H4 (cell line): ENCODE measurements at places on chromosomes 7 and 10. TPM values are rescaled to one million over a fixed set of nuclear protein-coding genes. Genes with fewer than 3 reads are reported as not detected.

The CDHR3 gene
- total RNA-seq: 0.58 and 1.7 TPM in 2 replicates

The OR2F1 gene
- total RNA-seq: not detected in 2 replicates

The PLAC9 gene
- total RNA-seq: not detected in 2 replicates

The NRG3 gene
- total RNA-seq: not detected in 2 replicates

The C7orf33 gene
- total RNA-seq: not detected in 2 replicates

The TMEM139 gene
- 0.62 and 1.2 TPM in 2 replicates for total RNA-seq

The HECTD2 gene
- total RNA-seq: 5.0 and 5.7 TPM in 2 replicates

The HOGA1 gene
- total RNA-seq: 0.97 and 1.3 TPM in 2 replicates

The LBX1 gene
- not detected in 2 replicates for total RNA-seq

The DOCK1 gene
- 28.9 and 34.4 TPM in 2 replicates for total RNA-seq

The KCND2 gene
- total RNA-seq: 0.04 and 0.19 TPM in 2 replicates

The NEURL1 gene
- total RNA-seq: 0.10 and 0.72 TPM in 2 replicates

DNA sequence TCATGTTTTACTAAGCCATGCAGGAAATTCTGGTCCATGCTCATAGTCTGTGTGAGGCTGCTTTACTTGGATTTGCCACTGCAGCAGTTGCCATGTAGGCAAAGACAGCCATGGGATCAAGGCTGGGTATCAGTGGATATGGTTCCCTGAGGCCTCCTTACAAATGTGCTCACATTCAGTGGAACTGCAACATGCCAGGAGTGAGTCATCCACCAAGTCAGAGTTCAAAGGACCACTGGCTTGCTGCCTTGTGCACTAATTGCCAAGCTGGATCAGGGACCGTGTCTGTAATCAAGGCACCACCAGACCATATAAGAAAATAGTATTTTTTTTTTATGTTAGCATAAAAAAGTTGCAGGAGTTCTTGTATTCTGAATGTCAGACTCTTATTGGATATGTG lies 101.0 kb downstream of the CDCA7L start:
- no peak for DNase-seq

DNA sequence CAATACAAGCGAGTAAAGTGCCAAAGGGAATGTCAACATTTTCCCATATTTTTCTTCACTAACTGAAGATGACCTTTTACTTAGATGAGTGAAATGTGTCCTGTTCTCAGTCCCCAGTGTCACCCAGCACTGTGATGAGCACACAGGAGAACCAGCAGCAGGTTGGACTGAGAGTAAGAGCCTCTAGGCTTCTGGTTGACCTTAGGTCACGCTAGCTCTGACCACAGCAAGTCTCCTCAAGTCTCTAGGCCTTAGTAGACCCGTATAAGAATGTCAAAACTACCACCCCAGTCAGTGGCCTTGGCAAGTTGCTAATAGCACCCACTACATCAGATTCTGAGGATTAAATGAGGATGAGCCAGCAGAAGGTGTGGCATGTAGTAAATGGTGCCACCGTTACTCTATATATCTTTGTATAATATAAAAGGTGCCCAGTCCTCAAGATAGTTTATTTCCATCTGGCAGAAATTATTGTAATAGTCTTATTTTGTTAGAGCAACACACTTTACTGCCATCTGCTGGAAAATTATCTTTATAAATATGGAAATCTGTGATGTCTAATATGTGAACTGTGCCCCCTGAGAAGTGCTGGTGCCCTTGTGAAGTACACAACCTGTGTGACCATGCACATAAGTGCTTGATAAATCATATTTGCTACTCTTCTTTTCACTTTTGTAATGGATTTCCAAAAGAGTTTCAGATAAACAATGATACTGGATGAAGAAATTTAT lies 75.7 kb downstream of the SPAG6 start:
- DNase-seq: no peak

DNA sequence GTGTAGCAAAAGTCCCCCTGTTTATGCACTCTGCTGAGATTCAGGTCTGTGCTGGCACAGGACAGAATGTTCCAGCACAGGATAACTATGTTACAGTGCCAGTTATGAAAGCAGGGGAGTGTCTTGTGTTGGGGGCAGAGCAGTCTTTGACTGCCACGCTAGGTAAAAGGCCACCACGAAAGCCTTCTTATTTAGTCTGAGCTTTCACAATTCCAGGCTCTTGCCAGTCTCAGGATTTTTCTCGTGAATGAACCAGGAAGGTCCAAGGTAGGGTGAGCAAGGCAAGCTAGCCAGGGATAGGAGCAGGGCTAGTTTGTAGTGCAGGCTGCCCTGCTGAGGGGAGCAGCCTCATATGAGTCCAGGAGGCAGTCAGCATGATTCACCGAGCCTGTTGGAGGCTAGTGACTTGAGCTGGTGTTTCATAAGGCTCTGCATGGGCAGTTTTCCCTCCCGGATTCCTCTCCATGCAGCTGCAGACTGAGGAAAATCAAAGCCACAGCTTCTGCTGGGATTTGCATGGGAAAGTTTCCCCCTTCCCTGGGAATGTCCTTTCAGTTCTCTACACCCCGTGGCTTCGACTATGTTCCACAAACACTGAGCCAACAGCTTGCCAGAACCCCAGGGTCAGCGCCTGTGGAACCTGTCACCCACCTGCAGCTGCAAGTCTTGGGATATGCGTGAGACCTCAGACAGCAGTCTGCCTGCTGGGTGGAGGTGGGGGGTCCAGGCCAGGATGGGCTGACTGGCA lies 112.3 kb downstream of the JCAD start:
- DNase-seq: peak; percentile 20

DNA sequence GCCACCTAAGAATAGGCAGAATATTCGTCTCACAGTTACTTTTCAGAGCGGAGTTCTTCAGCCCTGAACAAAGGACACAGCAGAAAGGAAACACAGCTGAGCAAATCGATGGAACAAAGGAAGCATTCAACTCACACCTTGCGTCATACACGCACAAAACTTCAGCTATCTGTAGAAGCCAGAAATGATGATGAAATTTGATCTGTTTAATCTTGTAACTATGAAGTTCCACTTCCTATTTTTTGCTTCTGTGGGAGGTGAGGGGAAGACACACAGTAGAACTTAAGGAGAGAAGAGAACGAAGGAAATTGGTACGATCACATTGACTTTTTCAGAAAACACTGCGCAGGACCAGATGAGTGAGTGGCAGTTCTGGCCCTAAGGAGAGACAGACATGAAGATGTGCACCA lies 26.2 kb downstream of the FAM171A1 start:
- peak; percentile 41 for DNase-seq

- no peak for DNase-seq
These were observed 351.2 kb downstream of the PTPRN2 start for GRCh38 chr7:158236400-158236799.

- no peak for DNase-seq
These were observed 114.6 kb upstream of the AGK start for GRCh38 chr7:141436575-141437075.

GRCh38 chr7:2512713-2513112 lies 6.9 kb upstream of the LFNG start:
- no peak for DNase-seq

- DNase-seq: peak; percentile 11
These were observed 15.0 kb downstream of the PTN start for GRCh38 chr7:137328373-137329120.

DNA sequence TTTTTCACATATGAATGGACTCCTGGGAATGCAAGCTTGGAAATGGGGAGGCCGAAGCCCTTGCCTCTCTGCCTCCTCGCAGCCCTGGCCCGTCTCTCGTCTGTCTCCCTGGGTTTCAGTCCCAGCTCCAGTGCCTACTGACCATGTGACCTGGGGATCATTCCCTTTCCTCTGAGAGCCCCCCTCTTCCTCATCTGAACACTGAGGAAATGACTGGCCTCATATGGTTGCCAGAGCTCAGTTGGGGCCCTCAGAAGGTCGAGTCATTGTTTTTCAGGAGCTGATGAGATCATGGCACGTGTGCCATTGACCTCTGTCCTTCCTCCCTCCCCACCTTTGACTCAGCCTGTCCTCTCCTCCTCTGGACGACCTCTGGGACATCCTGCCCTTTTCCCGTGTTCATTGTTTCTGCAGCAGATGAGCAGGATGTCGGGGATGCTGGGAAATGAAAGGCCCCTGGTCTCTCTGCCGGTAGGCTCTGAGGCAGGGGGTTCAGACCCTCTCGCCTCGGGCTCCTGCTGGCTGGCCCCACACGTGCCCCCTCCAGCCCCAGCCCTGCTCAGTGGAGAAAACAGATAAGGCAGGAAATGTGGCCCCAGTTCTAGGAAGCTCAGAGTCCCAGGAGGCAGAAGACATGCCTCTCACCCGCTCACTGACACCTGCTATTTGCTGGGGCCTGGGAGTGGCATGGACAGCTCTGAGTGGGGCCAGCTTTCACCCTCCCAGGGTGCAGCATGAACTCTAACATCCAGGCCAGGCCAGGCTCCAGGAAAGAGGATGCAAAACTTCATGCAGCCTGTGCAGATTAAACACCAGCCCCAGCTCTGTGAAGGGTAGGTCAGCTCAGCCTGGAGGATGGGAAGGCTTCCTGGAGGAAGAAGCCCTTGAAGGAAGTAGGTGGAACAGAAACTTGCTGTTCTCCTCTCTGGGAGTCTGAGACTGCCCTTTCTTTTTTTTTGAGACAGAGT lies 8.3 kb upstream of the PPP1R35 start:
- no peak for DNase-seq

GRCh38 chr10:104242545-104242944 lies 10.4 kb upstream of the CFAP43 start:
- no peak for DNase-seq

GRCh38 chr7:34523226-34523918 lies 134.6 kb upstream of the NPSR1 start:
- DNase-seq: peak; percentile 61

GRCh38 chr7:15504351-15504750 lies 57.5 kb downstream of the AGMO start:
- DNase-seq: no peak

GRCh38 chr7:132877573-132877972 lies 204.3 kb downstream of the CHCHD3 start:
- DNase-seq: no peak

DNA sequence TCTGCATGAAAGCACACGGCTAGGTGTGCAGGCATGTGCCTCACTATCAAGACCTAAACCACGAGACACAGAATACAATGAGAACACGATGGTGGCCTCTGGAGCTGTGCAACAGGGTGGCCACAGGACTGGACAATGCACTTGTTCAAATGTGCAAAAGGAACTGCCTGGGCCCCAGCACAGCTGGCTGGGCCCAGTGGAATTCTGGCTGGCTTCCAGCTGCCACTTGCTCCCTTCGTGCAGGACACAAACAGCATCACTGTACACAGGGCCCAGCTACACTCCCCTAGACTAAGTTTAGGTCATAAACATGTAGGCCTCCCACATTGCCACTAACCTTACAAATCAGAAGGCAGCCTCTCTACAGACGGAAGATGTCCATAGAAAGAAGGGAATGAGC lies 23.4 kb downstream of the DOCK4 start:
- no peak for DNase-seq

- DNase-seq: no peak
These were observed 633.9 kb upstream of the MBL2 start for GRCh38 chr10:53406532-53406931.

- DNase-seq: no peak
These were observed 265.4 kb downstream of the SKIDA1 start for GRCh38 chr10:21260066-21260465.

- DNase-seq: no peak
These were observed 94.0 kb upstream of the LANCL2 start for GRCh38 chr7:55271069-55271626.

- DNase-seq: no peak
These were observed 8.1 kb downstream of the PGAM1 start for GRCh38 chr10:97434055-97434454.
